ELR (cell line): ENCODE measurements at places on chromosomes 6 and 20.

DNA sequence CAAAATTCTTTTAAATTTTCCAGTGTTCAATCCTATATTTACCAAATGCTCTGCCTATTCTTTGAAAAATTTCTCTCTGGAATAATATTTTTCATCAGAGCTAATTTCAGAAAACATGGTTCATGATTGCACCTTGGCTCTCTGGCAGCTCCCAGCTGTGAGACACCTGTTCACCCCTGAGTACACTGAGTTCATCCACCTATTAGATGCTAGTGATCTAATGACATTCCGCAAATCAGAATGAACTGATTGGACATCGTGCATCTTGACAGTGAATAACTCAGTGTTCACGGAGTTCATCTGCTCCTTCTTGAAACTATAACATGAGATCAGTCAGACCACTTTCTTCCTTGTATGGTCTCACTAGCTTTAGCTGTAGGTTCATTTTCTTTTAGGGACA is 3.9 kb upstream of the SHPRH start:
- DNase-seq, result no peak

- DNase-seq, result peak; percentile 22
These were observed 11.2 kb downstream of the BAG2 start for GRCh38 chr6:57183336-57183735.

DNA sequence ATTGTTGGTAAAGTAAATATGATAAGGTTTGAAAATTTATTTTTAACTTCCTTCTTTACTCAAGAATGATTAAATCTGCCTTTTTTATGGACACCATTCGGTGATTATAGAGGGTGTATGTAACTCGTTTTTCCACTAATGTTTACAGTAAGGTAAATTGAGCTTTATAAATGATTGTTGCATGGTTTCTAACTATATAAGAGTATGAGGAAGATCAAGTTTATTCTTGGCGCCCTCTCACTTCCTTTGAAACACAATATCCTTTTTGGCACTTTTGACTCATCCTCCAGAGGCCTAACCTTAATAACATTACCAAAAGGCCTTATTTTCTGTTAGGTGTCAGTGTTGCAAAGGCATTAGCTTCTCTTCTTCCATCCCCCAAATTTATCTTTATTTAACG is 41.8 kb upstream of the MTRF1L start:
- DNase-seq, result no peak

DNA sequence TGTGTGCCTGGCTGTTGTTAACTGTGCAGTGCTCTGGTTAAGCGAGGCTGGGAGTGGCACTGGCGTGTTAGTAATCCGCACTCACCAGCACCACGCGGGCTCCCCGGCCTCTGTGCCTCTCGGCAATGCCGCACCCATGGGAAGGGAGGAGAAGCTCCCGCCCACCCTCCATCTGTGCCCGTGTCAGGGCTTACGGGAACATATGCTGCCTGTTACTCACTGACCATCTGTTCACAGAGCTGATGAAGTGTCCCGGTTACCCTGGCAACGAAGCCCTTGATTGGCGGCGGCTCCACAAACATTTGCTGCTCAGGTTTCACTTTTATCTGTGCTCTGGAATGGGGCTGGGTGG is 114.7 kb downstream of the PSMB1 start:
- DNase-seq, result peak; percentile 100

- no peak for DNase-seq
These were observed 357.8 kb downstream of the MAFB start for GRCh38 chr20:40331249-40331648.

DNA sequence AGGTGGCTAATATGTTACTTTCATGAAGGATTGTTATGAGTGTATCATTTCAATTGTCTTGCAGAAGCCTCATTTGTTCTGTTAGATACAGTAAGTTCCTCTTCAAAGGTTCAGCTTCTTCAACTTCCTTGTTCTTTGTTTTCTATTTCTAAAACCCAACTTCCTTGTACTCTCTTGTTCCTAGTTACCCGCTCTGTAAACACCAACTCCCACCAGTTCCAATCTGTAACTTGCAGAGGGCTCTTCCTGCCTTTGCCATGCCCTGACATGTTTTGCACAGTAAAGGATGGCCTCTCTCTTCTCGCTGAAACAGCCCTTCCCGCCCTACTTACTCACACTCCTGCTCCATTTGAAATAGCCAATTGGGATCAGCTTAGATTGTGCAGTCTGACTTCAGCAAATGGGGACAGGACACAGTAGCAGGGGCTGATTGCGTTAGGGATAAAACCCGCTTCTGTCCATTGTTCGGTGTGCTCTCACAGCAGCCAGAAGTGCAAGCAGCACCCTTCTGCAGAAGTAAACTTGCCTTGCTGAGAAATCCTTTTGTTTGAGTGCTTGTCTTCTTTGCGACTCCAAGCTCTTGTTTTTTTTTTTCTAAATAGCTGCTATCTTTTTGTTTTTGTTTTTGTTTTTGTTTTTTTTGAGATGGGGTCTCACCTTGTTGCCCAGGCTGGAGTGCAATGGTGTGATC is 45.9 kb upstream of the POU5F1 start:
- DNase-seq, result no peak

DNA sequence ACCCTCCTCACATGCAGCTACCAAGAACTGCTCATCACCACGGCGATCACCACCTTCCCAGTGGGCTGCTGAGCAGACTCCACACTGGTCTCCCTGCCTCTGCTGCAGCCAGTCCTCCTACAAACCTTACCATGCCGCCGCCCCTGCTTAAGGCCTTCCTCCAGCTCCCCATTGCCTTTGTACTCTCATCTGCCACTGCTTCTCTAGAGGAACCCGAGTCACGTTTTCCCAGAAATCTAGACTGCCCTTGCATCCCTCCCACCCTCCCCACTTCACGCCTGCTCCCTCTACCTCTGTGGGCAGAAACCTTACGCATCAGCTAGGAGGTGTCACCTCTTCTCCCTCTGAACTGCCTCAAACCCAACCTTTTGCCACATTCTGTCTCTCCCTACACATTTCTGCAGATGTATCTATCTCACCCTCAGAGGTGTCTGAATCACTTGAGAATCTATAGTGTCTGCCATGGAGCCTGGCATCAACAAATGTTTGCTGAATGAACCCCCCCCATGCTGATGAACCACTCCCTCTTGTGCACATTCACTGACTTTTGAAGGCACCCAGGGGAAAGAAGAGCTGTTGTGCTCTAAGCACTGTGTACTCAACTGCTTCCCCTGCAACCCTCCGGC is 4.3 kb downstream of the E2F1 start:
- no peak for DNase-seq

GRCh38 chr6:69866770-69867638 is 648 bp downstream of the COL19A1 start:
- peak; percentile 53 for DNase-seq

GRCh38 chr20:16005021-16005914 is 568.0 kb downstream of the KIF16B start:
- DNase-seq, result no peak

- DNase-seq, result peak; percentile 88
These were observed 189.1 kb downstream of the DTNBP1 start for GRCh38 chr6:15473741-15474161.

DNA sequence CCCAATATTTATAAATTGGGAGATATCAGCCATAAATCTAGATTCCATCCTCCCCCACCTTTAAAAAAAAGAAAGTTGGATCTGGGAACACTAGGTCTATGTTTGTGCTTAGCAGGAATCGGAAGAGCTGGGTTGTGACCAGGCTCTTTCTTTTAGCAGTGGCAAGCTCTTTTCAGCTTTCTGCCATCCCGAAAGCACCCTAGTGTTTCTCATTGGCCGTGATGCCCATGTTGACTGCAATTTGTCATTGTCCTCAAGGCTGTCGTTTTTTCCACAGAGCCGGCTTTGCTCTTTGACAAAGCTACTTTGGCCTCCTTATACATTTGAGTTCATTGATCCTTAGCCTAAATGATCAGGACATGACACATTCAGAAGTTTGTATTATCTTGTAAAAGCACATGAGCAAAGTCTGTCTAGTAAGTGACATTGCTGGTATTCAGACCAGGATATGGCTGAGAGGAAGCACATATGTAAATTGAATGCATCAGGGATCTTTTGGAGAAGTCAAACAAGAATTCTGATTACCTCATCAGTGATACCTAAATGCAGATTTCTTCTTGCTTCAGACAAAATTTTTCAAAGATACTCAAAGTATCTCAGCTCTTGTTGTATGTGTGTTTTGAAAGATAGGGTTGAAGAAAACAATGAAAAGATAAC is 50.1 kb downstream of the CARMIL1 start:
- DNase-seq, result no peak

DNA sequence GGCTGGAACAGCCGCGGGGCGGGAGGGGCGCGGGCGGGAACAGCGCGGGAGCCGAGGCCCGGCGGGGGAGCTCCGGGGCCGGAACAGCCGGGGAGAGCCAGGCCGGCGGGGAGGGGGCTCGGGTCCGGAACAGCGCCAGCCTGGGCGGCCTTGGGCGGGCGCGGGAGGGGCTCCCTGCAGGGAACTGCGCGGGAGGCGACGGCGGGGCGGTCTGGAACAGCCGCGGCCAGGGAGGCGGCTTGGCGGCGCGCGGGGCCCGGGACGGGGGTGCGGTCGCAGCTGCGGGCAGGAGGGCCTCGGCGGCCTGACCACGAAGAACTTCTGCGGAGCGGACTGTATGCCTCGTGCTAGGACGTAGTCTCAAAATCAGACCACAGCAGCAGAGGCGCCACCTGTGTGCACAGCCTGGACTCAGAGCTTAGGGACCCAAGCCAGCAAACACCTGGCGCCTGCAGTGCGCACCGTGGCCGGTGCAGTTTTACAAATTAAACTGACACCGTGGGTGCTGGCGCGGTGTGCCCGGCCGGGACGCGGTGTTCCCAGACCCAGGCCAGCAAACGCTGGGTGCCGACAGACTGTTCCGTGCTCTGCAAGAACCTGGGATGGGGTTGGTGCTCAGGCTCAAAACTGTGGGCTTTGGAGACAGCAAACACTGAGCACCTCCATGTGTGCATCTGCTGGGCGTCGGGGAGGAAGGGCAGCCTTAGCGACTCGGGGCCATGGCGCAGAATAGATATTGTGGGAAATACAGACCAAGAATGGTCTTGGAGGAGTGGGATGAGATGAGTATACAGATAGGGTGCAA is 572 bp downstream of the ZNF341 start:
- peak; percentile 86 for DNase-seq

GRCh38 chr6:35177596-35177995 is 36.2 kb upstream of the SCUBE3 start:
- DNase-seq, result peak; percentile 88

DNA sequence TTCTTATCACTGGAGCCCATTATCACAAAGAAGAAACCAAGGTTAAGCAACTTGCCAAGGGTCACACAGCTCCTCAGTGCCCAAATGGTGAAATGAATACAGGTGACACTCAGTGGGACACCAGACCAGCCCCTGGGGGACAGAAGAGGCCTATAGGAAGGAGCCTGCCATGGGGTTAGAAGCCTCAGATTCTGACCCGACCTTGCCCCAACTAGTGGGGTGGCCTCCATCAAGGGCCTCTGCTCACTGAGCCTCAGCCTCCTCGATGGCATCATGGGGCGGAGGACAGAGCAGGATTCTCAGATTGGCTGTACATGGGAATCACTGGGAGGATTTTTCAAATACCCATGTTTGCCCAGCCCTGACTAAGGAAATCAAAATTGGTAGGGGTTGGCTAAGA is 47.6 kb downstream of the MRPL14 start:
- DNase-seq, result no peak

- DNase-seq, result no peak
These were observed 61.0 kb downstream of the SMLR1 start for GRCh38 chr6:130888246-130888645.

DNA sequence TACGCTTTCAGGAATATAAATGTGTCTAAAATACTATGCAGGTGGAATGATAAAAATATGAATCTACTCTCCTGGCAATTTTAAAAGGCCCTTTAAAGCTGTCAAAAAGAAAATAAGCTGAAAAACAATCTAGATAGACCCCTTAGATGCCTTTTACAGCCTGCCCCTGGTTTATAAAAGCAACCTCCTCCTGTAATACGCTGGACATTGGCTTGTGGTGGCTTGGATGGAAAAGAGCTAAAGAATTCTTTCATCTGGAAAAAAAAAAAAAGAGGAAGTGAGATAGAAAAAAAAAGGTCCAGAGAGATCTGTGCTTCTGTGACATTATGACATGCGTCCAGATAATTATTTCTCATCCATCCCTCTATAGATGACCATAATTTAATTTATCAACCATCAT is 115.9 kb upstream of the NRSN1 start:
- DNase-seq, result no peak

DNA sequence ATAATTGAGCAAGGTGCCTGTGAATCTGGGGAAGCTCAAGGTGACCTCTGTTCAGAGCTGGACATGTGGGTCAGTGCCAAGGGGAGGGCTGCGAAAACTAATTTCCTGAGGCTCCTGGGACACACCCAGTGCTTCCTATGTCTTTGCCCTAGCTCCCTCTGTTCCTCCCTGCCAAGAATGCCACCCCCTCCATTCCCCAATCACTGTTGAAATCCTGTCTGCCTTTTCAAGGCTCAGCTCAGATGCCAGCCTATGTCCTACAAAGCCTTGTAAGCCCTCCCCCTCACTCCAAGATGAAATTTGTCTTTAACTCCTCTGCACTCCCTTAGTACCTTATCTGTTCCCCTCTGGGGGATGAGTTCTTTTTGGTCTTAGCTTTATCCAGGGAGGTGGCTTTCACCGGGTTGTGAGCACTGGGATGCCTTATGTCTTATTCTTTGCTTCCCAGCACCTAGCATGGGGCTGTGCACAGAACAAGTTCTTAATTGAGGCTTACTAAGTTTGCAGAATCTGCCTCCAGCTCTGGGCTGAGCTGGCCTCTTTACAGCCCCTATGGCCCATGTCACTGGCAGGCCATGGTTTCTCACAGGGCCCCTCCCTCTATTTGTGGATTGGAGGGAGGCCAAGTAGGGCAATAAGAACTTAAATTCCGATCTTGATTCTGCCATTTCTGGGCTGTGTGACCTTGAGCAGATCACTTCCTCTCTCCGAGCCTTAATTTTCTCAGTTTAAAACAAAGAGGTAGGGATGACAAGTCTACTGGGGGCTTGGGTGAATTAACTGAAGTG is 51.5 kb upstream of the EPB41L1 start:
- DNase-seq, result no peak

DNA sequence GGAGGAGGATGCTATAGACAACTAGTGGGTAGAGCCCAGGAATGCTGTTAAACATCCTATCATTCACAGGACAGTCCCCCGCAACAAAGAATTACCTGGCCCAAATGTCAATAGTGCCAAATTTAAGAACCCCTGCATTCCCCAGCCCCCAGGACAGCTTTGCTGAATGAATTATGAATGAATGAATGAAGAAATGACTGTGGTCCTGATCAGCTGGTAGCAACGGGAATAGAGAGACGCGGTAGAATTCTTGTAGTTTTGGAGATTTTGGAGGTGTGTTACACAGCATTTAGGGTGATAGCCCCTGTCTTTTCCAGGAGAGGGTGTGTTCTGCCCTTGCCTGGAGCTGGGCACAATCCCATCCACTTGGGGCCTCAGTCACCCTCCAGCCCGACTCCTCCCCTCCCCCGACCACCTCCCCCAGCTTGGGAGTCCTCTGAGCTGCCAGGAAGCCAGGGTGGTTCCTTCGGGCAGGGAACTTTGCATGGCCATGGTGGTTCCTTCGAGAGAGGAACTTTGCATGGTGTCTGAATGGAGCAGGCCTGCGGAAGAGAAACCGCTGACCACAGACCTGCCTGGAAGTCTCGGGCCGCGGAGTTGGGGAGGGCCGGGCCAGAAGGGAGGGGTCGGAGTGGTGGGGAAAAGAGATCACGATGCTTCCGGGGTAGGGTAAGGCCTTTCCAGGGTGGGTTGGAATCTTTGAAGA is 1.0 kb upstream of the HCK start:
- no peak for DNase-seq

- DNase-seq, result peak; percentile 90
These were observed 32.9 kb downstream of the HM13 start for GRCh38 chr20:31547017-31547675.
